ENCODE measurements at places on chromosomes 3 and 15. TPM values are rescaled to one million over a fixed set of nuclear protein-coding genes. Genes with fewer than 3 reads are reported as not detected.

Gene ZNF774
- 2.4 TPM for total RNA-seq

Gene B3GNT5
- total RNA-seq, result 70.7 TPM

Gene RAB11A
- total RNA-seq, result 458 TPM

Gene CIB2
- total RNA-seq, result 5.6 TPM

Gene PCSK6
- total RNA-seq, result 6.7 TPM

Gene CLDN11
- total RNA-seq, result 1.2 TPM

Gene GXYLT2
- 2.2 TPM for total RNA-seq

Gene SLC6A11
- 7.8 TPM for total RNA-seq

Gene CYFIP1
- total RNA-seq, result 118 TPM

Gene C3orf18
- total RNA-seq, result 0.68 TPM

Gene IQCF2
- total RNA-seq, result not detected

Gene B3GALNT1
- total RNA-seq, result 5.2 TPM

Gene CLEC3B
- total RNA-seq, result 3.1 TPM

Gene CHRD
- total RNA-seq, result 0.84 TPM

Gene NDN
- total RNA-seq, result 17.3 TPM

Gene RTP1
- not detected for total RNA-seq

Gene CPNE4
- 0.04 TPM for total RNA-seq

All from esophagus mucosa (tissue), 1 donor.